ENCODE measurements at places on chromosomes 1 and 21.

- peak; percentile 33 for DNase-seq
These were observed 3.4 kb downstream of the SELL start for GRCh38 chr1:169707912-169708604.

- no peak for DNase-seq
These were observed 1598.9 kb downstream of the PLA2G4A start for GRCh38 chr1:188427642-188428041.

- peak; percentile 62 for DNase-seq
These were observed 34.1 kb downstream of the TP53BP2 start for GRCh38 chr1:223811634-223812101.

- DNase-seq, result no peak
These were observed 7.2 kb downstream of the ATP1B1 start for GRCh38 chr1:169113613-169114119.

GRCh38 chr1:173688300-173688699 lies 18.6 kb upstream of the ANKRD45 start:
- no peak for DNase-seq

GRCh38 chr21:35565204-35565611 lies 495.1 kb downstream of the SETD4 start:
- DNase-seq, result no peak

- DNase-seq, result no peak
These were observed 79.9 kb downstream of the DMRTA2 start for GRCh38 chr1:50343323-50343722.

GRCh38 chr1:201890223-201890622 lies 1.5 kb downstream of the SHISA4 start:
- DNase-seq, result no peak

DNA sequence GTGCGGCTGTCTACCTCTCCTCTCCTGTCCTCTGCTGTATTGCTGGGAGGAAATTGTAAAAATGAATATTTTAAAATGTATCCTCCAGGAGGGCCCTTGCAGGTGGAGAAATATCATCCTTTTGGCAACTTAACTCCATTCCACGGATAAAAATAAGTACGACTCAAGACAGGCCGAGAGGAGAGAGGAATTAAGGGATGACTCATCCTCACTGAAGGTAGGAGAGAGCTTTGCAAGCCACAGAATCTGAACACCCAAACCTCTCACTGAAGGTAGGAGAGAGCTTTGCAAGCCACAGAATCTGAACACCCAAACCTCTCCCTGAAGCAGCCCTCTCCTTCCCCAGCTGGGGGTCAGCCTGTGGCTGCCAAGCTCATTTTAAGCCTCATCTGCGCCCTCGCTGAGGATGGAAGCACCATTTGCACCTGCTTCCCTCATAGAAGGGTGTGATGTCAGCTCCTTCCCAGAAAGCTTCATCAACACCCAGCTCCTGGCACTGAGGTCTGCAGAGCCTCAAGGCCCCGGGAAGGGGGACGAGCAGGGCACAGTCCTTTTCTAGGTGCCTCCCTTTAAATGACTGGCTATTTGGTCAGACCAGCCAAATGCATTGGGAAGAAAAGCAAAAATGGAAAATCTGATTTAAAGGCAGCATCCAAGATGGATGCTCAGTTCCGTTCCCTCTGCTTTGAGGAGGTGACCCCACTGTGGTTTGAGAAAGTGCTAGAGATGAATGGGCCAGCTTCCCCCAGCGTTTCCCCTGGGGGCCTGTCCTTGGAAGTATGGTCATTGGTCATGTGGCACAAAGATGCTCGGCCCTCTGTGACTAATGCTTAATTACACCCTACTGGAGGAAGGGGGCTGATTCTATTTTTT lies 12.9 kb upstream of the SELENON start:
- no peak for DNase-seq

DNA sequence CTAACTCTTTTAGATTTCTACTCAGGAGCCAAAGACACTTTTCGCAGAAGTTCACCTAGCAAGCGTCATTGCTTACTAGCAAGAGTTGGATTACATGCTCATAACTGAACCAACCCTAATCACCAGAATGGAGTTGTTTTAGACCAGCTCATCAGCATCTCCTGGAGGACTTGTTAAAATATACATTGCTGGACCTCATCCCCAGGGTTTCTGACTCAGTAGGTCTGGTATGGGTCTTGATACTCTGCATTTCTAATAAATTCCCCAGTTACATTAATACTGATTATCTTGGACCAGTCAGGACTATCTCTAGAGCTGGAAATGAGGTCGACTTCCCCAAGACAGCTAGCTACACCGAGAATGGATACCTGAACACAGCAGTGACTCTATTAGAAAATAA lies 9.7 kb upstream of the PRDX6 start:
- DNase-seq, result no peak

DNA sequence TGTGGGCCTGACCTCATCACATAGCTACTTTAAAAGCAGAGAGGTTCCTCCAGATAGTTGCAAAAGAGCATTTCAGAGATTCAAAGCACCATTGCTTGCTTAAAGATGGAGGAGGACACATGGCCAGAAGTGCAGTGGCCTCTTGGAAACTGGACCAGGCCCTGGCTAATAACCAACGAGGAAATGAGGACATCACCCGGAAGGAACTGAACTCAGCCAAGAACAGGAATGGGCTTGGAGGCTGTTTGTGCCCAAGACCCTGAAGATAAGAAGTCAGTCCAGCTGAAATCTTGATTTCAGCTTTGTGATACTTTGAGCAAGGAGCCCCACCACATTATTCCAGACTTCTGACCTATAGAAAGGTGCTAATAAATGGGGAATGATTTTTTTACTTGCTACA lies 437.0 kb downstream of the PTPRC start:
- no peak for DNase-seq

- DNase-seq, result no peak
These were observed 172.9 kb downstream of the DISC1 start for GRCh38 chr1:231799363-231799986.

- no peak for DNase-seq
These were observed 624 bp downstream of the ARHGAP29 start for GRCh38 chr1:94236630-94237290.

DNA sequence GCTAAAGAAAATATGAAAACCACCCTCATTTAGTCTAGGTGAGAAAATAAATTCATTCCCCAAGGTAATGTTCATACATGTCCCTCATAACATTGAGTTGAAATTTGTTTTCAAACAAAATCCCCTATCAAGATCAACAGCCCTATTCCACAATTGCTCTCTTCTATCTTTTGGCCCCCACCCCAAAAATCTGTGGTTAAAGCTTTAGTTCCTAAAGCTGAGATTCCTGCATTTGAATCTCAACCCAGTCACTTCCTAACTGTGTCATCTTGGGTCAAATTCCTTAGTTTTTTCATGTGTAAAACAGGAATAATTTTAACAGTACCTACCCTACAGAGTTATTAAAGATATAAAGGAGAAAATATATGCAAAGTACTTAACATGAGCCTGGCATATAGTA lies 22.0 kb downstream of the KIAA0319L start:
- DNase-seq, result no peak

- no peak for DNase-seq
These were observed 846.2 kb downstream of the ADGRL2 start for GRCh38 chr1:82646888-82647287.

DNA sequence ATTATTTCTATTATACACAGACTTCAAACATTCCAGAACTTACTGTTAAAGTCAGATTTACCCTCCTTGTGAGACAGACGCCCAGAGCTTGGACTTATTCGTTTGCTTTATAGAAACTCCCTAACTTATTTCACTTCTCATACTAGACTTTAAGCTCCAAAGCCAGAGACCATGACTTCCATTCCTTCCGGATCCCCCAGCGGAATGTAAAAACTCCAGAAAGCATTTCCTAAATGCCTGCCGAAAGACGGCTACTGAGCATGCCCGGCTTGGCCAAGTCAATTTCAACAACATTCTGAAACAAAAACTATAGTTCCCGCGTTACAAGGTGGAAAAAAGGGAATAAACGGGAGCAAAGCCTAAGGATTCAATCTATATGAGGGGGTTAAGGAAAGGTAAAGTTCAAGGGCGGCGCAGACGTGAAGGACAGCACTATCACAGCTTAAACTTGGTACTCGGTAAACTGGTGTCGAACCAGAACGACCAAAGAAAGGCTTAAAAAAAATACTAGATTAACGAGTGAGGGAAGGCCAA lies 1.1 kb downstream of the USP48 start:
- no peak for DNase-seq

- DNase-seq, result no peak
These were observed 37.5 kb downstream of the ELAPOR1 start for GRCh38 chr1:109151146-109151990.

DNA sequence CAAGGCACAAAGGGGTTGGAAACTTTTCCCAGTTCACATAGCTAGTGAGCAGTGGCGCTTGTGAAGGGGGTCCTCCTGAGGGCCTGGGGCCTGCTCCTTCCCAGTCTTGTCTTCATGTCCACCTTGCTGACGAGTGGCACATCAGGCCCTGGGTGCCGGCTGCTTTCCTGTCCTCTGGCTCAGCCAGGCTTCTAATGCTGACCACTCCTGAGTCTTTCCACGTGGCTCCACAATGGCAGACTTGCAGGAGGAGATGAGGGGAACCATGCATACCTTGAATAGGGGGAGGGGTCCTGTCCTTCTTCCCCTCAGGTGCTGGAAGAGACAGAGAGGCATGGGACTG lies 38.7 kb downstream of the MAPKAPK2 start:
- no peak for DNase-seq

DNA sequence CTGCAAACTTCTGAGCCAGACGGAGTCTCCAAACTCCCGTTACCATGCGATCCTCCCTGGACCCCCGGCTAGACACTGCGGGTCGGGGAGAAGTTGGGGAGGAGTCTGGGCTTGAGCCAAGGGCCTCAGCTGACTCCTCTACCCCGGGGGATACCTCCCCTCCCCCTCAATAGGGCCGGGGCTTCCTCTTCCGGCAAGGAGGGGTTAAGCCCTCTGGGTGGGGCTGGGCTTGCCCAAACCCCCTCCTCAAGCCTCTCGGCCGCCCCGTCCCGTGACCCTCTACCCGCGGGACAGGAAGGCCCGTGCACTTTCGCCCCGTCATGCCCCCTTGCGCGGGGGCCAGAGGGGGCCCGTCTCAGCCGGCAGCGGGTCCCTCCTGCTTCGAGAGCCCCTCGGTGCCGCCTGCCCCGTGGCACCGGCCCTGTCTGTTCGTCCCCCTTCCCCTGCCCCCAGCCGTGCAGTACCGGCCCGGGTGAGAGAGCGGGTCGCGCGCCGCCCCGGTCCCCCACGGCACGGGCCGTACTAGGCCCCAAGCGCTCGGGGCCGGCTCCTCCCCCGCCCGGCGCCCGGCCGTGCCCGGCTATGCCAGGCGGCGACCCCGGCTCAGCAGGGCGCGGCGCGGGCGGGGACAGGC lies 652 bp downstream of the ARL8A start:
- peak; percentile 33 for DNase-seq

All from CD4-positive, alpha-beta T cell treated with Interleukin-17A for 1 hour (primary cell).